ENCODE measurements at places on chromosomes 13 and 19.

DNA sequence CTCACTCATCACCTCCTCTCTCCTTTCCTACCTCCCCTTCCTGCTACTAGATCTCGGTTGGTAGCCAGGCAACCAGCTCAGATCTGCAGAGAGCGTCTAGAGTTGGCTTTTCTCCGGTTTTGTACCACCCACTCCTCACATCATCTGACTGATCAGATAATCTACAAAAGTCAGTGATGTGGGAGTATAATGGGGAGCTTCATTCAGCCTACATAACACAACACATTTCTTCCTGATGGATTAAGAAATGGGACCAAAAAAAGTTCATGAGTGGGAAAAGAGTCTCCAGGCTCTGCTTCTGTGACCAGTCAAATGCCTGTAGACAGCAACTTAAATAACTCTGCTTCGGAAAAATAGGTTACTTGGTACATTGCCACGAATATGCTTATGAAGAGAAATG, 279.8 kb downstream of the DCLK1 start:
- DNase-seq: no peak

DNA sequence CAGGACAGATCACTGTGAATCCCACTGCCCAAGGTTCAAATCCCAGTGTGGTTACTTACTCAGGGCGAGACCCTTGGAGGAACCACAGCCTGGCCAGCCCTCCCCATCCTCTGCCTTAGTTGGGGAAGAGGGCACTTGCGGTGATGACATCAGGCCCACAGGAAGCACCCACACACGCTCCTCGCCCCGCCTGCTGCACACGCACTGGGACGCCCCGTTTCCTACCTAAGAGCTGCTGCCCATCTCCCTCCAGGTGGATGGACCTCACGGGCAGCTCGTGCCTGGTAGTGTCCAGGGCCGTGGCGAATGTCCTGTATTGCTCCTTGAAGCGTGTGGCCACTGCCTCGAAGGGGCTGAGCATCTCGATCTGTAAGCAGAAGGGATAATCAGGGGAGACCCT, 19.6 kb downstream of the HAUS8 start:
- no peak for DNase-seq

- DNase-seq: no peak
These were observed 9.0 kb upstream of the SELENOW start for GRCh38 chr19:47769534-47769933.

DNA sequence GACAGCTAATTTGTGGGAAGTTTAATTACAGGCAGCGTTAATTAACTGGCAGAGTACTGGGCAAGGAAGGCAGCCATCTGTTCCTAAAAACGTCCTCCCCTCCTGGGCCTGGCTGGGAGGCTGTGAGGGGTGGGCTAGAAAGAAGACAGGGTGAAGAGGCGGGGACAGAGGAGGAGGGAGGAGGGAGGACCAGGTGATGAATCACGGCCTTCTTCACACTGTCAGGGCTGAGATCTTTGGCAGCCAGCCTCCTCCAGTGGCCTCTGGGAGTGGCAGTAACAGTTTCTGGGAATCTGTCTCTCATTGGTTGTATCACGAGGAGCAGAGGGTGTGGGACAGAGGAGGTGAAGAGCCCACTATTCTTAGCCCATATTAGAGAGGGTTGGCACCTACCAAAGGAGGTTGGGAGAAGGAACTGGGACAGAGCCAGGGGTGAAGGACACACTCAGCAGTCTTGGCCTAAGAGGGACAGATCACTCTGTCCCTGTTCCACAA, 9.6 kb upstream of the ZNRF4 start:
- DNase-seq: no peak

DNA sequence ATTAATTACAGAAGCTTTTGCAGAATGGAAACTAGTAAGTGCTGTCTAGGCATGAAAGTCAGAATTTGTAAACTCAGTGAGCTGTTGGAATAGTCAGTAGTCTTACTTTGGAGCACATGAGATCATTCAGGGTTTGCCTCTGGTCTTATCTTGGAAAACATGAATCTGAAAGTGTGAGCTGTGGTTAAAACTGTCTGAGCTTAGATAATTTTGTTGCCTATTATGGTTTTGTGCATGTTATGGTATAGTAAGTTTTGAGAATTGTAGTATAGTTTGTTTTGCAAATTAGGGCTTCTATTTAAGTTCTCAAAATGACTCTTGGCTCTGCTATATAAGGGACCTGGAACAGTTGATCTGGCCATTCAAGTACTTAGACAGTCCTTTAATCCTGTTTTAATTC, 53.7 kb upstream of the TRPC4 start:
- DNase-seq: no peak

DNA sequence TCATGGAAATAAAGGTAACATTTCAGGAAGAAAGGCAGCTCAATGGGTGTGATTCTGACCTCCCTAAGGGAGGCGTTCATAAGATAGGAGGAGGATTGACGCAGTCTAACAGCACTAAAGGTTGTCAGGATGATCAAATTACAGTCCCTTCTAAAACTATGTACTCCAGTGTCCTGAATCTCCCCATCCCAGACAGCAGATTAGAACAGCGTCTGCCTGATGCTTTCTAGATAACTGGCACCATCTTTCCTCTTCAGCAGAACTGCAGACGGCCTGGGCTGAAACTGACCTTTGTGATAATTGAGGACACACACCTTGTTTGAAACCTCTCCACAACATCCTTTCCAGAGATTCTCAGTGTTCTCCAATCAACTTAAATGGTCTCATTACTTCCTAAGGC, 25.5 kb upstream of the SACS start:
- DNase-seq: no peak

DNA sequence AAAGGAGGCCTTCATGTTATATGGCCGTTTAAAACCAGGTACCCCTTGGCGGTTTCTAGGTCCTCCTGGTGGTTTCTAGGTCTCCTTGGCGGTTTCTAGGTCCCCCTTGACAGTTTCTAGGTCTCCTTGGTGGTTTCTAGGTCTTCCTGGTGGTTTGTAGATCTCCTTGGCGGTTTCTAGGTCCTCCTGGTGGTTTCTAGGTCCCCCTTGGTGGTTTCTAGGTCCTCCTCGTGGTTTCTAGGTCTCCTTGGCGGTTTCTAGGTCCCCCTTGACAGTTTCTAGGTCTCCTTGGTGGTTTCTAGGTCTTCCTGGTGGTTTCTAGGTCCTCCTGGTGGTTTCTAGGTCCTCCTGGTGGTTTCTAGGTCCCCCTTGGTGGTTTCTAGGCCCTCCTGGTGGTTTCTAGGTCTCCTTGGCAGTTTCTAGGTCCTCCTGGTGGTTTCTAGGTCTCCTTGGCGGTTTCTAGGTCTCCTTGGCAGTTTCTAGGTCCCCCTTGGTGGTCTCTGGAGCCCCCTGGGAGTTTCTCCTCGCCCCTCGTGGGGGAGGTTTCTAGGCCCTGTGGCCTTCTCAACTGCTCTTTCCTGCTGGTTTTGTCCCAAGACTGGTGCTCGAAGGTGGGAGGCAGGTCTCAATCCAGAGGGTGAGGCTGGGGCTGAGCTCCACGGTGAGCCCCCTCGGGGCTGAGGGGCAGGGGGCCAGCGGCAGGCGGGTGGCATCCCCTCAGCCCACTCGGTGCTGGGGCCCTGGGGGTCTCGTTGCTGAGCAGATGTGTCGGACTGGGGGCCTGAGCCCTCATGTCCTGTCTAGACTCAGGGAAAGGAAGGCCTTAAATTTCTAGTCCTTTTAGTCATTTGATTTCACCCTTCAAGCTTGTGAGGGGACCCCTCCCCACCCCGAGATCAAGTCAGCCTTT, 8.0 kb downstream of the HCN2 start:
- DNase-seq: no peak

DNA sequence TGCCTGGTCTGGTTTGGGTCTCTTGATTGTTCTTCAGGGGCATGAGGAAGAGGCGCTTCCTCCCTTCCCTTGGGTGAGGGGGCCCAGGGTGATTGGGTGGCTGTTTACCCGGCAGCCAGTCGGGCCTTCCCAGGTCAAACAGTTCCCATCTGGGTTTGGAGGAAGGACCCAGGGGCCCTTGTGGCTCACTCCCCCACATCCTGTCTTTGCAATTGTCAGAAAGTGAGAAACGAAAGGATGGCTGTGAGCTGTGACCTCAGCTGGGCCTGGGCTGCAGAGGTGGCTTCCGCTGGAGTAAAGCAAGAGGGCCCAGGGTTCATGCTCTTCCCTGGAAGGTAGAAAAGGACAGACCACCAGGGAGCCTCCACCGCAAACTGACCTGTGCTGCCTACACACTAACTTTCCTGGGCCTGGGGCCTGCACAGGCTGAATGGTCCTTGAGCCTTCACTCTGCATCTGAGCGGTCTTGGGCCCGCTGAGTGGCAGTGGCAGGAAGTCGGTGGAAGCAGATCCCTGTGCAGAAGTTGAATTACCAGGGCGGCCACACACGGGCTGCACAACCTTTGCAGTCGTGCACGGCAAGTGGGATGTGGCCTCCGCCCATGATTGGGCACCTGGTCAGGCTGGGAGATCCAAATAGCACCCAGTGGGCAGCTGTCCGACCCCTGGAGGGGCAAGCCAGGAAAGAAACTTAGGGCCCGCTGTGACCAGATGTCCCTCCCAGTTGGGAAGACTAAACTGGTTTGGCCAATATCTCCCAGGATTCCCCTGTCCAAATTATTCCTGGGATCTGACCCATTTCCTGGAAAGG, 5.3 kb upstream of the CD79A start:
- no peak for DNase-seq

- no peak for DNase-seq
These were observed 27.1 kb downstream of the LNX2 start for GRCh38 chr13:27593267-27593666.

DNA sequence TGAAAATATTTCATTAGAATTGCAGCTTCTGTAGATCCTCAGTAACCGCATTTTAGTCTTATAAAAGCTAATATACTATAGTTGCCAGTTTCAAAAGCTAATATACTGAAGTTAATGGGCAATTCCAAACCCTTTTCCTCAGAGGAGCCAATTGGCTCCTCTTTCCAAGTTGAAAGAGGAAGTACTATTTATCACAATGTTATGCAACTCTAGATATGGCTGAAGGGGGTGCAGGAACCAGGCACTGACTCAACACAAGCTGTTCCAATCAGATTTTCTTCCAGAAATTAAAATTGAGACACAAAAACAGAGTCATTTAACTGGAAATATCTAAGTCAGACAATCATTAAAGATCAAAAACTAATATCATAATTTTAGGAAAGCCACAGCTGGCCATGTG, 258.9 kb downstream of the PCDH20 start:
- DNase-seq: no peak

DNA sequence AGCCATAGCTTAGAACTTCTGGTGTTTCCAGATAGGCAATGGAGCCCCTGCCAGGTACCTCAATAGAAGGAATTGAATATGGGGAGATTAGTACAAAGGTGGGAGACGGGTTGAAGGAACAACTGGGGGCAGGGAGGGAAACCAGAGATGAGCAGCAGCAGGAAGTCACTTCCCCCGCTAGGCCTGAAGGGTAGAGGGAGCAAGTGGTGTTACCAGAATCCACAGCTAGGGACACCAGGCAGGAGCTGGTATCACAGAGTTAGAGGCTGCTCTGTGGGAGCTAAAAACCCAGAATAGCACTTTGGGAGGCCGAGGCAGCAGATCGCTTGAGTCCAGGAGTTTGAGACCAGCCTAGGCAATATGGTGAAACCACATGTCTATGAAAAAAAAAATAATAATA, 15.3 kb upstream of the HNRNPUL1 start:
- no peak for DNase-seq

DNA sequence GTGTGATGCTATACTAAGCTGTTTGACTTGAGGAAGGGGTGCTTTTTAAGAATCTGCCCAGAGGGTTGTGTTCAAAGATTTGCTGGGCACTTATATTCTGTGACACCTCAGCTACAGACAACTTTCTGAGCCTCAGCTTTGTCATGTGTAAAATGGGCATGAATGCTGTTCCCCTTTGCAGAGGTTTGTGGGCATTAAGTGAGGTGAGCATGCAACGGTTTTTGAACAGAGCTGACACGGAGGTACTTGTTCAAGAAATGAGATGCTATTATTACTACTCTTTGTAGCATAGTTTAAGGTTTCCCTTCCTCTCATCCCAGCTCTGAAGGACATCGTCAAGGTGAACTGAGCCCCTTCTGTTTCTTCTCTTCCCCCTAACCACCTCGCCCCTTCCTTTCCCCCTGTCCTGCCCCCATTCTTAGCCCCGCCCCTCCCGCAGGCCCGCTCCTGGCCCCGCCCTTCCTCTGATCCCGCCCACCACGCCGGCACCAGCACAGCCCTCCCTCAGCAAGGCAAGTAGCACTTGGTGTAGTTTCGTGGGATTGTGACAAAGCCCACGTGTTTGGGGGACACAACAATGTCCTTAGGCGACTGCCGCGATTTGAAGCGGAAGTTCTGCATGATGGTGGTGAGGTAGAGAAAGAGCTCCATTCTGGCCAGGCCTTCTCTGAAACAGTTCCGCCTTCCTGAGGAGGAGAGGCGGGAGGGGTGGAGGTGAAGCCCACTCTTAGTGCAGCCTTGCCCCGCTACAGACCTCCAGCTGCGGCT, 26.1 kb upstream of the CYP2A7 start:
- DNase-seq: no peak

GRCh38 chr13:99908140-99908803, 63.3 kb downstream of the ZIC5 start:
- no peak for DNase-seq

DNA sequence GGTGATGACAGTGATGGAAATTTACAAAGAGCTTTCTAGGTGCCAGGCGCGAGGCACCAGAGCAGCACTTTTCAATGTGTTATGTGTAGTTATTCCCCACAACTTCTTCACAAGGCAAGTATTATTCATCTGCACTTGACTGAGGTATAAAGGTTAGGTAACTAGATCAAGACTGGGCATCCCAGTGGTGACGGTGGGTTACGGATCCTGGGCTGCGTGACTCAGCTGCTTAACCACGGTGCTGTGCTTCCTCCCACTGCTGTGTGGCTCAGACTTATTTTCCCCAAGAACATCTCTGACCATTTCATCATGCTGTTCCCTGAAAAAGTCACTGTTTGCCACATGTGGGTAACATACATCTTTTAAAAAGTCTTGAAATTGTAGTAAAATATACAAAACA, 19.3 kb downstream of the EDDM13 start:
- DNase-seq: peak; percentile 31

GRCh38 chr13:110259651-110260050, 47.3 kb downstream of the COL4A1 start:
- no peak for DNase-seq

Measured in left forelimb (tissue), 1 donor.